NCI-H345 (cell line): ENCODE measurements at places on chromosomes 5 and 9.

GRCh38 chr5:24849210-24849609 is 204.4 kb upstream of the CDH10 start:
- no peak for DNase-seq

- no peak for DNase-seq
Measured at GRCh38 chr5:82106207-82106606, 134.4 kb downstream of the ATG10 start.

GRCh38 chr5:67045816-67046740 is 150.5 kb downstream of the CD180 start:
- no peak for DNase-seq

DNA sequence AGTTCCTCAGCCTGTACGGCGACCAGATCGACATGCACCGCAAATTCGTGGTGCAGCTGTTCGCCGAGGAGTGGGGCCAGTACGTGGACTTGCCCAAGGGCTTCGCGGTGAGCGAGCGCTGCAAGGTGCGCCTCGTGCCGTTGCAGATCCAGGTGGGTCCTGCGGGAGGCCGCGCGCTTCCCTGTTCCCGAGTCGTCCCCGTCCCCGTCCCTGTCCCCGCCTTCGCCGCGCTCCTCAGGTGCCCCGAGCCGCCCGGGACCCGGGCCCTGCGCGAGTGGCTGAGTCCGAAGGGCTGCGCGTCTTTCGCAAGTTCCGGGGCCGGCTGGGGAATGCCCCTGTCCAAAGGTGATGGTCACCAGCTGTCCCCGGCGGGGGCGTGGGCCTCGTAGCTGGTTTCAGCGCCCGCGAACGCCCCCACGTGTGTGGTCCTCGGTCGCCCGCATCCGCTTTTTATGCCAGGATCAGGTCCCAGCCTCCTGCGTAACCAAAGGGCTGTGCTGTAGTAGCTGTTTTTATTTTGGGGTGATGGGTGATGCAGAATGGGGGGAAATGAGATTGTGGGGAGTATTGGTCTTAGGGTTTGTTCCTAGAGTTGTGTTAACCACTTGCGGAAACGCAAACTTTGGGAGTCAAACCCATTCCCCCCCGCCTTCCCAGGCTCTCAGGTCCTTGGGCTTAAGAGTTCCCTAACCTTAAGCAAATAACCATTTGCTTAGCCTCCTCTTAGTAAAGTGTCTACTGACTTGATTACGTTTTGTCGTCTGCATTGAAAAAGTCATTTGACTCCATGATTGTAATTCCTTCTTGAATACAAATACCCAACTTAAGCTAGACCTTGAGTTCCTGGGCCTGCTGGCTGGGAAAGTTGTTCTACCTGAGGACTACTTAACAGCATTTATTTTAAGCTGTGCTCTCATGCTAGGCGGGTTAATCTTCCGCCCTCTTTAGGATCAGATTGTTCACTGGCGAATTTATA is 663 bp downstream of the ISOC1 start:
- peak; percentile 24 for DNase-seq

DNA sequence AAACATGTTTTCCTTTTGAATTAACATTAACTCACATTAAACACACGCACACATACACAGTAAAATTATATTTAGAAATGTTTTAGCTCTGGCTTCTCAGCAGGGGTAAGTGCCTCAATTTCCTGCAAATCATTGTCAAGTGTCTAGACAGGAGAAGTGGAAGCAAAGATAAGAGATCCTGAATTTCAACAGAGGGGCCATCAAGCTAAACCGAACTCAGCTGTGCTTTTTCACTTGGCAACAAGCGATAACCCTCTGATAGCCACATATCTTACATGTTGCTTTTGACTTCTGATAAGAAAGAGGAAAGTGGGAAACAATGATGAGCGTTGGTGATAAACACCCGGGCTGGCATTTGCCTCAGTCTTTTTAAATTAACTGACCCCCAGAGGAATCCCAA is 79.7 kb upstream of the SPDL1 start:
- DNase-seq, result no peak

- no peak for DNase-seq
Measured at GRCh38 chr9:81264516-81264915, 424.8 kb downstream of the TLE1 start.

GRCh38 chr5:157556615-157557418 is 18.8 kb downstream of the ADAM19 start:
- DNase-seq, result no peak

DNA sequence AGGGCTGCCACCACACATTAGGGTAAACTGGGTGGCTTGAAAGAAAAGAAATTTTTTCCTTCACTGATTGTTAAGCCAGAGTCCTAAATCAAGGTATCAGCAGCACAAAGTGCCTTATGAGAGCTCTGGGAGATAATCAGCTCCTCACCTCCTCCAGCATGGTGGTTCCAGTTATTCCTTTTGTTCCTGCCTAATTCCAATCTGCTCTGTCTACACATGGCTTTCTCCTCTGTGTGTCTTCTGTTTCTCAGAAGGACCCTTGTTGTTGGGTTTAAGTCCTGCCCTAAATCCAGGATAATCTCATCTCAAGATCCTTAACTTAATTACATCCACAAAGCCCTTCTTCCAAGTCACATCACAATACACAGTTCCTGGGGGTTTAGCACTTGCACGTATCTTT is 1352.0 kb upstream of the CDH9 start:
- no peak for DNase-seq

GRCh38 chr9:72312386-72312987 is 52.5 kb downstream of the ZFAND5 start:
- DNase-seq, result no peak

GRCh38 chr5:135505973-135506372 is 29.8 kb downstream of the NEUROG1 start:
- no peak for DNase-seq
